ENCODE measurements at places on chromosomes 3 and 15.
A peak's percentile ranks its signal among the peaks of the same experiment; 100 is the strongest.

DNA sequence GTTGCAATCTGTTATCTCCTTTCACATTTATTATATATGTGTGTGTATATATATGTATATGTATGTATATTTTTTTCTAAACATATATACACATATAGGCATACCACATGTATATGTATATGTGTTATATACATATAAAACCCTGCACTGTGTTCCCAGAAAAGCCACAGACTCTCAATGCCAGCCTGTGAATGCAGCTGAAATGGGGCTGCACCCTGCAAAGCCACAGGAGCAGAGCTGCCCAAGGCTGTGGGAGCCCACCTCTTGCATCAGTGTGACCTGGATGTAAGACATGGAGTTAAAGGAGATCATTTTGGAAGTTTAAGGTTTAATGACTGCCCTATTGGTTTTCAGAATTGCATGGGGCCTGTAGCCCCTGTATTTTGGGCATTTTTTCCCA is 762.3 kb upstream of the ARPP21 start:
- no peak for DNase-seq

DNA sequence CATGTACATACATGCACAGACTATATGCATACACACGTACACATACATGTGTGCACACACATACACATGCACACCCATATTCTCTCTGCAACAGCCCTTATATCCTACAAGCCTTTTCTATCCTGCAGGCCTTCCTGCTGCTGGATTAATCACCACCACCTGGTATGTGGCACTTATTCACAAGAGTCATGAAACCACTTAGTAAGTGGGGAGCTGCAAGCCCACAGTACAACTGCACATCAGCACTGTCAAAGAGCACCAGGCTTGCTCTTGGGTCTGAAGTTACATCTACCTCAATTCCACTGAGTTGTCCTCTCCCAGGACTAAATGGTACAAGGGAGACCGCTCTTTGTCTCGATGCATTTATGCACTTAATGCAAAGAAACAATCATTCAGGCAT is 233.2 kb downstream of the KLF13 start:
- DNase-seq: no peak

DNA sequence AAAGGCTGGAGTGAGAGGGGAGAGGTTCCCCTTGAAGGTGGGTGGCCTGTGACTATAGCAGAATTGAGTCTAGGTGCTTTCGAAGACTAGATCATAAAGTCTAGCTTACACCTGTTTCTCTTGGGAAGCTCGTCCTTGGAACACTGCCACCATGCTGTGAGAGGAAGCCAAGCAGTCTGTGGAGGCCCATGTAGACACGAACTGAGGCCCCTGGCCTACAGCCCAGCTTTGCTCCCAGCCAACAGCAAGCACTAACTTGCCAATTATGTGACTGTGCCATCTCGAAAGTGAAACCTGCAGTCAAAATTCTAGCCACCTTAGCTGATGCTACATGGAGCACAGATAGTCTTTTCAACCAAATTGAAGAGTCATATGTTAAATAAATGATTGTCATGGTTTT is 190.5 kb upstream of the NECTIN3 start:
- no peak for DNase-seq

- DNase-seq: no peak
Observed at GRCh38 chr15:23035964-23036566, 3.3 kb downstream of the TUBGCP5 start.

DNA sequence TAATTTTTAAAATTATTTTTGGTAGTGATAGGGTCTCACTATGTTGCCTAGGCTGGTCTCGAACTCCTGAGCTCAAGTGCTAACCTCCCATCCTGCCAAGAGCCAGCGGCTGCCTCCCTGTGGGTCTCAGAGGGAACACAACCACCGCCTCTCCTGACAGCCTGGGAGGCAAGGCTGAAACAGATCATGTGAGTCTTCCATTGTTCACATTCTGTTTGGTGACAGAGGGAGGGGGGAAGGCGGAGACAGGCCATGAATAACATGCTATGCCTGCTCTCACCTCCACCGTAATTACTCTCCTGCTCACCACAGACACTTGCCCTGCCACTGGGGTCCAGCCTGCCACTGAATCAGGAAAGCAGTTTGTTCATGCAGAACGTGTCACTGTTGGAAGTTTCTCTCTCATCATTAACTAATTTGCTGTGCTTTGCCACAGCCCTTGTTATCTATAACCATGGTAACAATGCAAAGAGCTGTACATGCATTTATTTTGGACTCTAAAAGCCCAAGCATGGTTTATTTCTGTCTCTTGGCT is 78.4 kb upstream of the RASGRF1 start:
- DNase-seq: peak; percentile 59

GRCh38 chr15:96274698-96275097 is 55.8 kb upstream of the NR2F2 start:
- no peak for DNase-seq

GRCh38 chr3:11602886-11603527 is 40.7 kb downstream of the VGLL4 start:
- no peak for DNase-seq

DNA sequence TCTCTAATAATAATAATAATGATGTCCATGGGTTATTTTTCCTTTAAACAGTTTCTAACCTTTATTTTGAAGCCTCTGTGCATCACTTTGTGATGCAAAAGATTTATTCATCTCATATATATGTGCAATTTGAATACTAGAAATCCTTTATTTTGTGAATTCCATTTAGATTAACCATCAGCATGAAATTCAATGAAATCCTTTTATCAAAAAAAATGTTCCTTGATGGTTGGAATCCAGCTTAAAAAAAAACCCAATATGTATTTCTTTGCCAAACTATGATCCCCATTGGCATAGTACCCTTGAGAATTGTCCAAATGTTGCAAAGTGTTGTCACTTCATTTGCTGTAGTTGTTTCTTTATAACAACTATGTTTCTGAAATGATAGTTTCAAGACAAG is 7.4 kb downstream of the TBC1D23 start:
- DNase-seq: no peak

- DNase-seq: no peak
Observed at GRCh38 chr15:57401546-57401945, 25.2 kb downstream of the CGNL1 start.

DNA sequence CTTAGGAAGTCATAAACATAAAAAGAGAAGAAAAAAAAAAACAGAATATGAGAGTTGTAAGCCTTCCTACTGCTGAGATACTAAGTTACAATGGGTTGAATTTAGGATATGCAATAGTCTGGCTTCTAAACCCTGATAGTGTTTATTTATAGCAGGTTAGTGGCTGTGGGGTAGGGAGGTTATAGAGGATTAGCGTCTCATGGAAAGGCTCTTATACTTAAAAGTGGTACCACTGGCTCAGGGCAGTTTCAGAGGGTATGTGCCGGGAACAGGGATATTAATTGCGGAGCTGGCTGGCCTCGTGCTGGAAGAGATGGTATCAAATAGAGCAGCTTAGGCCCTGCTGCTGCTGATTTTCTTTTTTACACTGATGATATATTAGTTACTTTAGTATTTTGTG is 60.8 kb downstream of the PFN2 start:
- no peak for DNase-seq

DNA sequence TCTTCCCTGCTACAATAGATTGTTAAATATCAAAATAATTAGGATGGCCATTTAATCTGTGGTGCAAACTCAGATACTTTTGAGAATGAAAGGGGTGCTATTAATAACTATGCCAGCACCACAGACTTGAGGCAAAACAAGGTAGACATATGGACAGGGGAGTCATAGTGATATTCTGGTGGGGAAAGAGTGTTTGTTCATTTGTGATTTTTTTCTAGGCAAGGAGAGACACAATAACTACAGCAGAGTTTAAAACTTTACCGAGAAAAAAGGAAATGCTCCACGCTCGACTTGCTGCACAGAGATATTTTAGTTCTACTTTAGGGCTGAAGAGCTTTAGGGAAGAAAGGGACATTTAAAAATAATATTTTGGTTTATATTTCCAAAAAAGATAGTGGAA is 611.2 kb upstream of the GRM7 start:
- no peak for DNase-seq

- no peak for DNase-seq
Observed at GRCh38 chr3:5456199-5456598, 268.7 kb downstream of the EDEM1 start.

DNA sequence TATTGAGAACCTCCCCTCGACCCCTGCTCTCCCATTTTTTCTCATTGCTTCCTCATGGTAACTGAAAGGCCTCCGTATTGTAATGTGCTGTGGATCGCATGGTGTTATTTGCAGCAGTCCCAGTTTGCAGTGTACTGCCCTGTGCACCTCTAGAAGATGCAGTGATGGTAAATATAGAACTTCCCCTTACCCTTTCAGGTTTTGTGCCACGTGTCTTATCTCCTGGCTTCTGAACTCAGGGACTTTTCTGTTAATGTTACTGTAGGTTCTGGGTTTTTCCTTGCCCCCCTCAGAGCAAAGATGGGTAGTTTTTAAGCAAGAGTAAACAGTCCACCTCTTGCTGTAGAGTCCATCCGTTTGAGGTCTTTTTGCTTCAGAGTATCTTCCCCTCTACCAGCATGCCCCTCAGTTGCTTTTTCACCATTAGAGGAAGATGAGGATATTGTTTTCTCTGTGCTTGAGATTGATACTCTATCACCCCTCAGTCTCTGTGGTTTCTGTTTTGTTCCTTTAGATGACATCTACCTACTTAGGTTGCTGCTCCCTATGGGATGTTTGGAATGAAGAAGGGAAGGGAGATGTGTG is 22.4 kb downstream of the CHD2 start:
- no peak for DNase-seq

GRCh38 chr3:120435621-120436020 is 15.2 kb downstream of the FSTL1 start:
- DNase-seq: peak; percentile 33

- peak; percentile 45 for DNase-seq
Observed at GRCh38 chr3:42505849-42506410, 3.5 kb downstream of the VIPR1 start.

GRCh38 chr3:129106320-129106719 is 15.3 kb downstream of the RAB43 start:
- DNase-seq: no peak

GRCh38 chr15:76336254-76337058 is at the start of gene ISL2:
ISL2 (plus strand) TSS chr15:76336773; CDS start chr15:76336884, 111 bp downstream.
- DNase-seq: no peak

GRCh38 chr15:41561777-41562145 is 2.7 kb downstream of the TYRO3 start:
- no peak for DNase-seq

GRCh38 chr3:89145995-89146394 is 38.6 kb downstream of the EPHA3 start:
- DNase-seq: no peak

GRCh38 chr3:189143321-189143720 is 28.4 kb upstream of the TPRG1 start:
- DNase-seq: no peak

- no peak for DNase-seq
Observed at GRCh38 chr3:23876923-23877322, 39.9 kb downstream of the NKIRAS1 start.

DNA sequence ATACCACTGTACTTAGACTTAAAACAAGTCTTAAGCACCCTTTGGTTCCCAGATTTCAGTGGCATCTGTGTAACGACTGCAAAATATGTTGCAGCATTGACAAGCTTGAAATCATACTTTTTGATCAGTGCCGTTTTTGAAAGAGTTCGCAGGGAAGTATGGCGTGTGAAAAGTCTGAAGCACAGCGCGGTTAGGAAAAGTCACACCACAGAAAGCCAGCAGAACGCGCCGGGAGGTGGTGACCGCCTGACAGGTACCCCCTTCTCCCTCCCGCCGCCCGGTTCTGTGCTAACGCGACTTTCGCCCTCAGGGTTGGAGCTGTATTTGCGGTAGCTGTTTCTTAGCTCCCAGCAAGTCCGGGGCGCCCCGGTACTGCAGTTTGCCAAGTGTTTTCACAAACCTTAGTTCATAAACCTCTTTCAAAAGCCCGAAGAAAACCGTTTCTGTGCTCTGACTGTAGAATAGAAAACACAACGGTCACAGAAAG is 481 bp upstream of the CRYBG3 start:
- DNase-seq: peak; percentile 76

DNA sequence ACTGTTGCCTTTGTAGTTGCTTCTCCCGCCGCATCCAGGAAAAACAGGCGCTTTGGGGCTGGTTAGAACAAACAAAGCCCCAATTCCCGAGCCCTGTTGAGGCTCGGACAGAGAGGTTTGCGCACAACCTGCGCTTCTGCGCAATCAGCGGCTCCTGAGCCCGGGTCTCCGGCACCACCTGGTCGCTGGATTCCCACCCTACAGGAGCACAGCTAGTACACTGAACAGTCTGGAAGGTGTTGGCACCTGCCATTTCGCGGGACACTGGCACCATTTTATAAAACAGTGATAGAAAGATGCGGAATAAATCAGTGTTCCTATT is 13.8 kb downstream of the ZIC4 start:
- DNase-seq: no peak

GRCh38 chr15:78797951-78798350 is 13.3 kb downstream of the ADAMTS7 start:
- no peak for DNase-seq

DNA sequence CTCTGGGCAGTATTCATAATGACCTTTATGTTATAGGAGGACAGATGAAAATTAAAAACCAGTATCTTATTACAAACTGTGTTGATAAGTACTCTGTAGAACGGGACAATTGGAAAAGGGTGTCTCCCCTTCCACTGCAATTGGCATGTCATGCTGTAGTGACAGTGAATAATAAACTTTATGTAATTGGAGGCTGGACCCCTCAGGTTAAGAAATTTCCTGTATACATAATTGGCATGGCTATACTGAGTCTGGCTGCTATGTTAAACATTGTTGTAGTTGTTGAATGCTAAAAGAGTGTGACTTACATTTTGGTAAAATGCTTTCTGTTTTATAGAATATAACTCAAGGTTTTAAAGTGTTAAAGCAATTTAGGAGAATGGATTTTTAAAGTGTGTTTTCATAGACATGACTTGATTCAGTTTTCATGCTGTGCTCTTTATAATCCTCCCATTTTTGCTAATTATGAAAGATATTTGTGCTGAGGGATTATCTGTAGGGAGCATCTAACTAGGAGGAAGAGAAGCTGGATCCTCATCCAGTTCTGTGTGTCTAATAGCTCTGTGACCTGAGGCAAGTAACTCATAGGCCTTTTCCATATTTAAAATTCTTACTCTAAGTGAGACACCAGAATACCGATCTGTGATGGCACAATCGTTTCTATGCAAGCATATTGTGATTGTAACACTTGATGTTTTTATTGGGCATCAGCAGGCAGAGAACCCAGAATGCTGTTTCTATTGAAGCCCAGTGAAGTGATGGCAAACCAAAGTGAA is 13.0 kb downstream of the KBTBD12 start:
- DNase-seq: no peak

All from coronary artery (tissue), 2 donors.